ENCODE measurements at places on chromosomes 2 and 18.
A peak's percentile ranks its signal among the peaks of the same experiment; 100 is the strongest.

- DNase-seq, result no peak
Observed at GRCh38 chr2:48440103-48440390, 89.9 kb upstream of the STON1 start.

DNA sequence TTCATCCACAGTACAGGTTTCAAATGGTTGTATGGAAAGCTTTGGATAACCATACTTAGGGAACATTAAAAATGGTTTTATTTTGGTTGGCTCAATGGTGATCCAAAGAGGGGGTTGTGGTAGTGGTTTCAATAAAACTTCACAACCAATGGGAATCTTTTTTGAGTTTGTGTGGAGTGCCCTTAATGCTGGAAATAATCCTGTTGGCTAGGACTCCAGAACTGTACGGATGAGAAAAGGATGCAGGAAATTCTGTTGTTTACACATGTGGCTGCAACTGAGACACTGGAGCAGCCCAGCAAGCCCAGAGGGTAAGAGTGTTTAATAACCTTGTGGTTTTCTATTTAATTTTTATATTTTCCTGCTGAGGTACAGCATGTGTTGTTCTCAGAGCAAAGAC lies at the start of gene CCDC102B:
Gene CCDC102B (plus strand): TSS at position 210 of the 400 bp plus-strand sequence. CDS start 38,684 bp downstream, outside the sequence.
- no peak for DNase-seq

- DNase-seq, result no peak
Observed at GRCh38 chr2:7127156-7127555, 209.9 kb downstream of the RNF144A start.

- DNase-seq, result peak; percentile 69
Observed at GRCh38 chr2:145563741-145564615, 1044.1 kb upstream of the ZEB2 start.

DNA sequence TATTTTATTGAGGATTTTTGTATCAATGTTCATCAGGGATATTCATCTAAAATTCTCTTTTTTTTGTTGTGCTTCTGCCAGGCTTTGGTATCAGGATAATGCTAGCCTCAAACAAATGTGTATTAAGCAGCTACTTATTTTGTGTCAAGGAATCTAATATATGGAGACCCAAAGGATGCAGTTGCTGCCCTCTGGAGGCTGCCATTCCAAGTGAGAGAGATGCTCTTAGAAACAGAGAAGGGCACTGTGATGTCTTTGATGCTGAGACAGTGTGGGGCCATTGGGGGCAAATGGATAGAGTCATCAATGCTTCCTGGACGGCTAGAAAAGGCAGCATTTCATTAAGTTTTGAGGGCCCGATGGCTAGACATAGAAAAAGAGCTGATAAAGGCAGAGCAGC lies 292.6 kb downstream of the SETBP1 start:
- DNase-seq, result no peak

GRCh38 chr2:218145124-218145523 lies 19.3 kb downstream of the CXCR2 start:
- no peak for DNase-seq

GRCh38 chr18:73352546-73352945 lies 484.8 kb upstream of the NETO1 start:
- no peak for DNase-seq

GRCh38 chr2:156457523-156458517 lies 21.6 kb downstream of the GPD2 start:
- no peak for DNase-seq

DNA sequence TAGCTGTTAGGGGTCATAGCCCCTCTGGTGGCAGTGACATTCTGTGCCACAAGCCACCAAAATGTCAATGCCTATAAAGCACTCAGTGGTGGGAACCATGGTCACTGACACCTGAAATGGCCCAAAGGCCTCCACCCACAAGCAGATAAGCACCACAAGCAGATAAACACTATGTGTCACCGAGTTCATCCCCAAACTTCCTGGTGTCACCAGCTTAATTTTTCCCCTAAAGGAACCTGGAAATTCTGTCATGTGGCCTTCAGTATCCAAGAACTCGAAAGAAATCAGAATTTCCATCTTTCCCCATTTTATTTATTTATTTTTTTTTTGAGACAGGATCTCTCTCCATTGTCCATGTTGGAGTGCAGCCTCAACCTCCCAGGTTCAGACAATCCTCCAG lies 3.6 kb upstream of the TPRKB start:
- no peak for DNase-seq

DNA sequence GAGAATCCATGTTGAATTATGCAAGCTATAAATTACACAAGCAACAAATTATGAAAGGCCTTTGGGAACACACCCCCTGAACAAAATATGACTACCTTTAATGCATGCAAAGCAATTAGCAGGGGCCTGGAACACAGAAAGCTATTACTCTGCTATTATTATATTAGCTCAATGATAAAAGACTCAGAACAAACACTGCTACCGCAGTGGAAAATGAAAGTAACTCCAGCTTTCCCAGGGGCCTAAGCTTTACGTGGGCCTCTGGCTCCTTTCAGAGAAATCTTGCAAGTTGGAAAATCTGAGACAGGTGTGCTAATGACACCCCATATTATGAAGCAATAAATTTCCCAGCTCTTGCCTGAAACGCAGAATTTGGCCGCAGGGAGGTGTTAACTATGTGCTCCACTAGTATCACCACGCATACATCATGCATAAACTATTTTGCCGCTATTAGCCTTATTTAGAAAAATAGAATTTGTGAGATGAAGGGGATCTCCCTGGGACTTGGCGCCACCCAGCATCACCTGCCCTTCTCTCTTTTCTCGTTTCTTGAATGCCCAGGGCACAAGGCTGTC lies 321.6 kb upstream of the LYPD1 start:
- no peak for DNase-seq

GRCh38 chr2:192551760-192552159 lies 357.0 kb upstream of the TMEFF2 start:
- no peak for DNase-seq

DNA sequence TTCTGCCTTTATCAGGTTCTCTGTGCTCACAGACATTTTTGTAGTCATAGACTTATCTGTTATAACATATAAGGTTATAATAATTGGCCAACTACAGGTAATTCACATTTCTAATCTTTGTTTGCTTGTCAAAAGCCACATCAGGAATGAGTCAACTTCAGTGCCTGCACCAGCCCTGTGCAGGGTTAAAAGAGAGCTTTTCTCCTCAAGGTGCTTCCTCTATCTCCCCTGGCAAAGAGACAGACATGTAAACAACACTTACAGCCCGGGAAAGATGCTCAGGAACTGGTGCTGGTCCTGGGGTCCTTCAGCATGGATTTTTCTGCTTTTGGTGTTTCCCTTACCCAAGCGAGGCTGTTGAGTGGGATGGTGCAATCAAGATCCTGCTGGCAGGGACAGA lies 7.7 kb upstream of the EHD3 start:
- no peak for DNase-seq

- DNase-seq, result no peak
Observed at GRCh38 chr18:13576598-13576997, 149.8 kb downstream of the FAM210A start.

DNA sequence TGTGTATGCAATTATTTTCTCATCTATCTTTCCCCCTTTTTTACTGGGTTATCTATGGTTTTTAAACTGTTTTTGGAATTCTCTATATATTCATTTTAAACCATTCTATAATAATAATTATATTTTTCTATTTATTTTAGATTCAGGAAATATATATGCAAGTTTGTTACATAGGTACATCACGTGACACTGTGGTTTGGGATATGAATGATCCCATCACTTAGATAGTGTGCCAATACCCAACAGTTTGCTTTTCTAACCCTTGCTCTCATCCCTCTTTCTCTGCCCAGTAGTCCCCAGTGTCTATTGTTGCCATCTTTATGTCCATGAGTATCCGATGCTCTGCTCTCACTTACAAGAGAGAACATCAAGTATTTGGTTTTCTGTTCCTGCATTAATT lies 65.8 kb upstream of the SPHKAP start:
- no peak for DNase-seq

DNA sequence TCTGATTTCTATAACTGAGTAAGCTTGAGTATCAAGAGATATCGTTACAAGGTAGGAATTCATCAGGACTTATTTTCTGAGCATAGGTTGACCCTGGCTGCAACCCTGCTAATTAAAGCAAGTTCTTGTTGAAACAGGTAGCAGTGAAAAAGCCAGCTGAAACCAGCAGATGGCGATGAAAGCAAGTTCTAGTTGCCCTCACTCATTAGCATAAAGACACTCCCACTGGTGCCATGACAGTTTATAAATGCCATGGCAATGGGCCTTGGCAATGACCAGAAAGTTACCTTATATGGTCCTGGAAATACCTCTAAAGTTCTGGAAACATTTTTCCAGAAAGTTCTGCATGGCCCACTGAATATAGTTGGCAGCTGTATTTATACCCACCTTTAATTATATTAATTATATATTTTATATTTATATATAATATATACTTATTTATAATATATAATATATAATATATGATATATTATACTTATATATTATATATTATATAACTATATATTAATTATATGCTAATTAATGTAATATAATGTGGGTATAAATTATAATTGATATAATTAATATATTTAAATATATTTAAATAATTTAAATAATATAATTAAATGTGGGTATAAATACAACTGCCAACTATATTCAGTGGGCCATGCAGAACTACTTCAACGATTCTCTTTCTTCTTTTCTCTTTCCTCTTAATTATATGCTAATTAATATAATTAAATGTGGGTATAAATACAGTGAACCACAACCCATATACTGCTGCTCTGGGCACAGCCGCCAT lies 188.0 kb downstream of the CDH7 start:
- no peak for DNase-seq

DNA sequence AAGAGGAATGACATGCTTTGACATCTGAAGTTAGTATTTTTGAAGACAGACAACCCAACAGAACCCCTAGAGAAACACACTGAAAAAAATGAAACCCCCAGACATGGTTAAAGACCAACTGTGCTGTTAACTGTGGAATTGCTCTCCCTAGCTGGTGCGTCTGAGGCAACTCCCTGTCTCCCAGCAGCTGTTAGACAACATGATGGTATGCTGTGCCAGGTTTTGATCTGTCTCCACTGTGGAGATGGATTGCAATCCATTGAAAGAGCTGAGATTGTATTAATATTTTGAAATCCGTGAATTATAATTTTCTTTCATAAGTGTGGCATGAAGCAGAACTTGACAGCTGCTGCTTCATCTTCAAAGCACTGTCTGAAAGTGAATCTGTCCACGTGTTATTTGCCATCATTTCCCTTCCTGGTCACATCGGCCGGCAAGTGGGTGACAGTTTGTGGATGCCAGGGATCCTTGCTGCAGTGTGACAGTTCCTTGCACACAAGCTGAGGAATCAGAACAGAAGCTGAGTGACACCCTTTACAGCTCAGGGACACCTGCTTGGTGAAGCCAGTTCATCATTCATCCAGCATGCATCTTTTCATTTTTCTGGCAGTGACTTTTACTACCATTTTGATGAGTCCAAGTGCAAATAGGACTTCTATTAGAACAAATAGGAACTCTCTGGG lies 58.2 kb upstream of the ACSL3 start:
- no peak for DNase-seq

DNA sequence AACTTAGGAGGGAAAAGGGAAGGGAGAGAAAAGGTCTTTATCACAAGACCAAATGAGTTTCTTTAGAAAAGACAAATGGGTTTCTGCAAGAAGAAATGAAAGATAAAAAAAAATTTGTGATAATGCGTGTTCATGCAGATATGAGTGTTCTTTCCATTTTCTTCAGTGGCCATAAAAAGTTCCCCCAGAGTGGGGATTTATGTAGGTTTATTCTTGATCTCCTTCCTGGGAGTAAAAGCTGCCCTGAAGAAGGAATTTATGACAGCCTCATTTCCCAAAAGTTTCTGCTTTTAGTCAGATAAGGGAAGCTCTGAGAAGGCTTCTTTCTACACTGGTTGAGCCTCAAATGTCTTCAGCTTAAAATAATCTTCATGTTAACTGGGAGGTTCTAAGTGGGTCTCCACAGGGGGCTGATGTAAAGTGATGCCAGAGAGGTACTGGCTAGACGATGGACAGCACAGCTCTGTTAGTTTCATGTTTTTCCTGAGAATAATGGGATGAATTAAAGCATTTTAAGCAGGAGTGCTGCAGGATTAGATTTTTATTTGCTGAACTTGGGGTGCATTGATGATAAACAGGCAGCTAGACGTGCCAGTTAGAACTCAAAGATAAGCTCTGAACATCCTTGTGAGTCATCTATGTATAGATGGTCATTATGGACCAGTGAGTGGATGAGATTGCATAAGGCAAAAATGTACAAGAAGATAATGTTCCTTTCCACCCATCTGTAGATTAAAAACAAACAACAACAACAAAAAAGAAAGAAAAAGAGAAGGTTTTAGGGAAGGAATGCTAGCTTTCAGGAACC lies 99.4 kb upstream of the MSH2 start:
- DNase-seq, result no peak

GRCh38 chr2:179596018-179596417 lies 265.4 kb downstream of the ZNF385B start:
- no peak for DNase-seq

- no peak for DNase-seq
Observed at GRCh38 chr18:22363867-22364463, 53.8 kb downstream of the CTAGE1 start.

DNA sequence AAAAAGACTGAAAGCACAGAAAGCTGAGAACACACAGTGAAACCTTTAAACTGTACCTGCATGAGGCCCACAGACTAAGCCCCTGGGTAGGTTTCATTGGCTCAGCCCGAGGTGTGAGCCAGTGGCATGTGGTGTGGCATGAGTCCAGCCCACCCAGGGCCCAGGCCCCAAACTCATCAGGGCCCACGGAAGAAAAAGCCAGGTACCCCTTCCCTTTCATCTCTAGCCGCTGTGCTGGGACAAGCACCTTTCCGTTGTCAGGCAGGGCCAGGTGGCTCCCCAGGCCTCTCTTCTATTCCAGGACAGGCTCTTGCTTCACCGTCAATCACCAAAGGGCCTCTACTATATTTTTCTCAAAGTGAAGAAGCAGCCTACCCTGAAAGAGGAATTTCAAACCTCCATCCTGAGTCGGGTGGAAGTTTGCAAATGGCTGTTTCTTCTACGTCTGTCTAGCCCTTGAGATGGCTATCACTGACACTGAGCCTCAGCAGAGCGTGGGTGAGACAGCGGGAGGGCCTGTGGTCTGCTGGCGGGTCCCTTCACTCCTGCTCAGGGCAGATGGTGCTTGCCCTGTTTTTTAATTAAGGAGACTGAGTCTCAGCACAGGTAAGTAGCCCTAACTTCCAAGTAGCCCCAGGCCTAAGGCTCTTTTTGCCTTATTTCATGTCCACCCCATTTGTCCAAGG lies 8.6 kb downstream of the DNAJB2 start:
- DNase-seq, result no peak

Measured in right renal pelvis (tissue), 4 donors.